ENCODE measurements at places on chromosomes 4 and X.
A peak's percentile ranks its signal among the peaks of the same experiment; 100 is the strongest.

DNA sequence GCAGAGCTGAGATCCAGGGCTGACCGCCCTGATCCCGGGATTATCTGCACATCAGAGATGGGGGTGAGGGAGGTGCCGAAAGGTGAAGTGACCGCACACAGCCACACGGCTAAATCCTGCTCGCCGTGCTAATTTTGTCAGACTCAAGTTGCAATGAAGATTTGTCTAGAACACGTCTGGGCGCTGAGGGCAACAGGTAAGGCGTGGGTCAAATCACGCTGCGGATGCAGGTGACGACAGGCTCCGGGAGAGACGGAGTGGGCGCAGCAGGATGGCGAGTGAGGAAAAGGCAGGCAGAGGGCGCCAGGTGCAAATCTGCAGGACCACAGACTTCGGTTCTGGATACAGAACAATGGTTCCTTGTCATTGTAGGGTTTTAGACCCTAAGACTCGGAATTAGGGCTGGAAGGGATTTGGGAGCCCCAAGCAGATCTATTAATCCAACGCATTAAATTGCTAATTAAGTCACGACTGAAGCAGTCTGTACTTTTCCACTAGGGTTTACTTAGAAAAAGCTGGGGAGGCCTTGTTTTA lies 1.9 kb upstream of the TBC1D14 start:
- no peak for DNase-seq

DNA sequence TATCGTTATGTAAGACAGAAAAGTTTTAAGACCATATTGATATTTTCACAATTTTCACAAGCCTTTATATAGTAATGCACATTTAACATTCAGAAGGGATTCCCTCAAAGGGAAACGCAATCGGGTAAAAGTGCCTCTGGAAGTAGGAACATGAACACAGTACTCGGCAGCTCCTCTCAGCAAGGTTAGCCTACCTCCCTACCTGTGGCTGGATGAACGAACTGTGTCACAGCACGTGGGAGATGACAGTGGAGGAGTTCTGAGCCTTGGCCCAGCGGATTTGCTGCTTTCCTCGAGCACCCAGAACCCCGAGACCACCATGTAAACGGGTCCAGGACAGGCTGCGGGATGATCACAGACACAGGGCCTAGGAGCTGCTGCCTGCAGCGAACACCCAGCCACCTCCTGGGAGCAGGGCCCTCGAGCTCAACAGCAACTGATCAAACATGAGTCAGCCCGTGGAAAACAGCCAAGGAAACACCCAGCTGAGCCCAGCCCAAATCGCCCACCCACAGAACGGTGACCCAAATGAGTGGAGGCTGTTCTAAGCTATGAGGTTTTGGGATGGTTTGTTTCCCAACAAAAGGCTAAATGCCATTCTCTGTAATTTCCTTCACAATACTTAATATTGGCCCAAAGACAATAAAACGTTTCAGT lies 30.4 kb downstream of the FAT1 start:
- DNase-seq = no peak

- no peak for DNase-seq
Measured at GRCh38 chr4:7736436-7737267, 203.0 kb downstream of the AFAP1 start.

DNA sequence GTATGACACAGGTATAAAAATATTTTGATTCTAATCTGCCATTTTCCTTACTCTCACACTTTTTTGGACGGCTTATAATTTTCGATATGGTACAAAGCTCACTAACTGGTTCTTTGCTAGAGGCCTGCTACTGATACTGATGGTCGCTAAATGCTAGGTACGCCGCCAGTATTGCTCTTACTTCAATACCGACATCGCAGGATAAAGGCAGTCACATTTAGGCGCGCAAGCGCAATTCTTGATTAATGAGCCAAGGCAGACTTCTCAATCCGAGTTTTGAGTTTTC lies 557 bp upstream of the USP38 start:
- no peak for DNase-seq

GRCh38 chr4:123072060-123072459 lies 149.7 kb upstream of the NUDT6 start:
- DNase-seq = no peak

- DNase-seq = peak; percentile 95
Measured at GRCh38 chr4:26860157-26860921, at the start of gene STIM2. STIM2 (plus strand) TSS chr4:26860841.

DNA sequence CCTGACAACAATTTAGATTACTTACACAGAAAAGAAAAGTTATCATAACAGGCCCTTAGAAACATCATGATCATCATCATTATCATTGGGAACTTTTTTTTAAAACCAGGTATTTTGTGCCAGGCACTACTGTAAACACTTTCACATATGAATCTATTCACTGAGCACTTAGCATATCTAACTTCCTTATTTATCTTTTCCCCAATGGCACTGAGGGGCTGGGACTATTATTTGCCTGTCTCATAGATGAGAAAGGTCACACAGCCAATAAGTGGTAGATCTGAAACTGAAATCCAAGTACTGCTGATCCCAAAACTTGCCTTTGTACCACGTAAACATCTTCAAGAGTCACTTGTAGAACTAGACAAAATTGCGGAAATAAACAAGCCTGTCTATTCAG lies 184.2 kb upstream of the RBPJ start:
- DNase-seq = no peak

GRCh38 chr4:183394166-183394951 lies 50.1 kb upstream of the CDKN2AIP start:
- DNase-seq = no peak

GRCh38 chr4:158211222-158211621 lies 936 bp downstream of the TMEM144 start:
- DNase-seq = no peak

GRCh38 chrX:57313583-57314215 lies 27.2 kb downstream of the FAAH2 start:
- no peak for DNase-seq

DNA sequence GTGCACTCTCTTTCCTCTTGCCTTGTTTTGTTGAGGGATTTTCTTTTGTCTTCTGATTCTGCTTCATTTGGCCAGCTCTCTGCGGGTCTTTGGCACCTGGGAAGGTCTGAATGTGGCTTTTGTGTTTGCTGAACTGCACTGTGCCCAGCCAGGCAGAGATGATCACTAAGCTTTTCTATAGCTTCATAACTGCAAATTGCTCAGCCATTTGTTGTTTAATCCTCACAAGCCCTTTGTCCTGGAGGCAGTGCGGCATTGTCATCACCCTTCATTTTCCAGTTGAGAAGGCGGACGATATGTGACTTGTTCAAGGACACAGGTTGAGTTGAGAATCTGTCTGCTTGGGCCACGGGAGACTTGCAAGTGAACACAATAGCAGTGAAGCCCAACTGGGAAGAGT lies 46.0 kb upstream of the SFRP2 start:
- no peak for DNase-seq

DNA sequence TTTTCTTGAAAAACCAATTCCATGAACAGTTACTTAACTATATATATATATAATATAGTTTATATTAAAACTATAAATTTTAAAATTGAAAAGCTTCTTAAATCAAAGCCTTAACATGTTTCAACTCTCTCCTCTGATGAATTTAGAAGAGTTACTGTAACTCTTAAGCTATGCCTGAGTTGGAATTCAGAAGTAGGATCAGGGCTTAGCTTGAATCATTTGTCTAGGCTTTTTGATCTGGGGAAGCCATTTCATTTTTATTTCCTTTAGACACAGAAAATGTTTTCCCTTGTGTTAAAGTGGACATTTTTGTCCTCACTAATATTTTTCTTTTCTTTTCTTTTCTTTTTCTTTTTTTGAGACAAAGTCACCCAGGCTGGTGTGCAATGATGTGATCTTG lies 40.4 kb upstream of the PDLIM5 start:
- no peak for DNase-seq

DNA sequence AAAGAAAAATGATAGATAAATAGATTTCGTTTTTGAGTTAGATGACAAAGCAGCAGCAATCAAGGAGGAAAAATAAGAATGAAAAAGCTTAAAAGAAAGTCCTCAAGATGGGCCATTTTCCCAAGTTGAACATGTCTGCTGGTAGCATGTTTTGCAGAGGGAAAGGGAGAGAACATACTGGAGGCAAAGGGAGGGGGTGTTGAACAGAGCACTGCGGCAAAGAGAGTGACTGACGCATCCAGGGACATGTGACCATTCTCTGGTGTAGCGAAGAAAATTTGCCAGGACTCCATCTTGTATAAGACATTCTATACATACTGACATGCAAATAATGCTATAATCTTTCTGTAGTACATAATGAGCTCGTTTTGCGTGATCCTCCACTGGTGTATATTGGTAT lies 1.2 kb downstream of the LINC00632 start:
- no peak for DNase-seq

DNA sequence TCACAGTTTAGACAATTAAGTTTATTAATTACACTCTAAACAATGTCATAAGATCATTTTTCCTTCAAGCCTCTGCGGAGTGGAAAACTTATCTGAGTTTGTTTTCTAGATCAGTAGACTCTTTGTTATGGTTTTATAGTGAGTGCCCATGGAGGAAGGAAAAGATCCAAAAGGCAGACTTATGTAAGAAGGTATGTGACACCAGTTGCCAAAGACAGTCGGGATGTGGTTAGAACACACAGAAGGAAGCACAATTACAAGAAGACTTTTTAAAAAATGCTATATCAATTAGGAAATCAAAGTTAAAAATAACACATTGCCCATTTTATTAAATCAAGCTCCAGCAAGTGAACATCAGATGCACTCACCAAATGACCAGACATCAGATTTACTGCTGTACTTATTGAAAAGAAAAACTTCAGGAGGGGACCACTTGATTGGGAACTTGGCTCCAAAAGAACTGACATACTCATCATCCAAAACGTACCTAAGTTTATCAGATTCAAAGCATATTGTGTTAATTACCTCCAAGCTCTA lies 57.1 kb downstream of the NIPAL1 start:
- no peak for DNase-seq

GRCh38 chr4:27916452-27917184 lies 1056.0 kb downstream of the STIM2 start:
- no peak for DNase-seq

DNA sequence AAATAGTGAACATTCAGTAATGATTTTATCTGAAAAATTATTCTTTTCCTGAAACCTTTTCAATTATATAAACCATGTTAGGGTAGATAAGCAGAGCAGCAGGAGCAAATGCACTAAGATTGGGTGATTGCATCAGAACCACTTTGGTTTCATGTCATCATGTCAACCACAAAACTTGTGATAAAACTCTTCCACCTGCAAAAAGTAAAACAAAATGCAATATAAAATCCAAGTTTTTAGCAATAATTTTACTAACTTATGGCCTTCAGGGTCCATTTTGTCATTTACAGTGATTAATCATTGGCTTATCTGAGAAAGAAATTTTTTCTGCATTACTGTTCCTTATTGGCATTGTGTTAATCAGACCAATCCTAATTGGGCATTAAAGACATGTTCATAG lies 42.4 kb downstream of the NHS start:
- no peak for DNase-seq

DNA sequence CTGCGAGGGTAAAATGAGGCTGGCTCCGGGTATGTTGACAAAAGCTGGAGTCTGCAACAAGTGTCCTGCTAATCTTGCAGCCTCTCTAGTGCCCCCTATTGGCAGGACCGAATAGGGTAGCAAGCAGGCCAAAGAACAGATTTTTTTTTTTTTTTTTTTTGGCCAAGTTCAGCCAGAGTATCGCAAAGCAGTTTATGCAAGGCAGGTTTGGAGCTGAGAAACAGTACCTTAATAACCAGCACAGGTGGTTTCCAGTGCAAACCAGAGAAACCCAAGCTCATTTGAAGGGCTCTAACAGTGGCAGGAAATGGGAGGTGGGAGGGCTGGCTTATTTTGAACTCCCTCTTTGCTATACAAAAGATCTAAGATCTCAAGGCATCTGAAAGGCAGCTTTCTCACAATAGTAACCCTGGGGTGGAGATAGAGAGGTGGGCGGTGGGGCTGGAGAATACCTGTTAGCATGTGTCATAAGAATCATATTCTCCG lies 38.2 kb upstream of the OCIAD2 start:
- peak; percentile 6 for DNase-seq

DNA sequence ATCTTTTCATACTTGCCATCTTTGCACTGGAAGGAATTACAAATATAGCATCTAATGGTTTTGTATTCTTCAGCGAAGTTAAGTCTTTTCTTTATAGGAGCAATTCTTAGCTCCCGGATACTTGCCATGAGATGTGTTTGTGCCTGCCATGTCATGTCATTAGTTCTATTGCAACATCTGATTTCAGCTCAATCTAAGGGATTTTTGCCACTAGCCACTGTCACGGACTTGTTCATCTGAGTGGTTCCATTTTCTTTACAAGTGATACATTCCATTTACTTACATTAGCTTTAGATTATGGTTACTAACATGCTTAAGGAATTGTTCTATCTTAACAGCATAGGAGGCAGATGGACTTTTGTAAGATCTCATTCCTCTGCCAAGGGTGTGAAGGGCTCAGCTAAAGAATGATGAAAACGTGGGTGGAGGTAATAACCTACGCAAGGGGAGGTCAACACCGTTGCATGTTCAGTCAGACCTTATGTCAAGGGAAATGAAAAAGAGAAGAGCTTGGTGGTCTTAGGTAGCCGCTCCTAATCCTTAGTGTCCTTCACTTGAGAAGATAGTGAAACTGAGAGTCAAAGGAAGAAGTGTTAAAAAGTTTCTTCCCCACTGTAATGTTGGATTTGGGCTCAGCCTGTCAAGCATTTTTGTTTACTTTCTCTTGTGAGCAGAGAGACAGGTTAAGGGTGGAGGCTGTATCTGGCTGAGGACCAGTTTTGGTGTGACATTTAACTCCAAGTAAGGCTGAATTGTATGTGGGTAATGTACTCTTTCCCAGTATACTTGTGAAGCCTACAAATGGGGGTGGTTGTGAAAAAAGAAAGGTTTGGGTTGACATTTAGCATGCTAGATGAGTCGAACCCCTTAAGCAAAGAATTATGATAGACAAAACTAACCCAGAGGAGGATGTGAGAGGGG lies 3.6 kb upstream of the KLHL2 start:
- no peak for DNase-seq

GRCh38 chr4:1105067-1105466 lies 8.3 kb downstream of the RNF212 start:
- DNase-seq = no peak

DNA sequence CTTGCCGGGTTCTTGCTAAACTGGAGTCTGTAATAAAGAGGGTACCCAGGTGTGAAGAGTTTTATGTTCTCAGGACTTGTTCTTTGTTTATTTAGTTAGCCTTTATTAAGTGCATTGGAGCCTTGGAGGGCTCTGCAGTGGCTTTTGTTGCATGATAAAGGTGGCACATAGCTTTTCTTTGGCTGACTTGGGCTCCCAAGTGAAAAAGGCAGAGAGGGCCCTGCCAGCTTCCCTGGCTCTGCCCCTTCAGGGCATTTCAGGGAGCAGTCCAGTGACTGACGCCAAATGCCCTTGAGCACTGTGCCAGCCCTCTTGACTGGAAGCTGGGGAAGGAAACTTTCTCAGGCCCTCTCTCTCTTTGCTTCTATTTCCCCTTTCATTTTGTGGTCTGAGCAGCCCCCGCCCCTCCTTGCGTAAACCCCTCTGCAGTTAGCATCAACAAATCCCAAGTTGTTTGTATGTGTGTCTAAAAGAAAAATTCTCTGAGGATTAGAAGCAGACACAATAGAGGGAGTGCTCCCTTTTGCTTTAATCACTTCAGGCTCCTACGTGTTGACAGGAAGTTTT lies 152.2 kb downstream of the NHS start:
- no peak for DNase-seq

DNA sequence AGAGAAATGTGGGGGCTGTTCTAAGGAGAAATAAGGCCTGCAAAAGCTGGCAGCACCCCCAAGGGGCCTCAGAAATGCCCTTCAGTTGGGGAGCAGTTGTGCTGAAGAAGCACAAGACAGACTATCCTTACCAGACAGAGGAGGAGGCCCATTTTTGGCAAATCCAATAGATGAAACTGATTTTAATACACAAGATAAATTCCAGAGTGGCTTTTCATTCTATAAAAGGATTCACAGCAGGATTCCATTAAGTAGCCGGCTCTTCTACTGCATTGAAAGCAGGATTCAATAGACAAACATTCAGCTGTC lies 8.1 kb downstream of the SEPTIN6 start:
- DNase-seq = no peak
